ENCODE measurements at places on chromosomes 4 and X.

GRCh38 chr4:23373261-23373660, 516.6 kb downstream of the PPARGC1A start:
- DNase-seq: peak; percentile 47

- DNase-seq: no peak
These were observed 222.4 kb downstream of the CCSER1 start for GRCh38 chr4:90349636-90350035.

DNA sequence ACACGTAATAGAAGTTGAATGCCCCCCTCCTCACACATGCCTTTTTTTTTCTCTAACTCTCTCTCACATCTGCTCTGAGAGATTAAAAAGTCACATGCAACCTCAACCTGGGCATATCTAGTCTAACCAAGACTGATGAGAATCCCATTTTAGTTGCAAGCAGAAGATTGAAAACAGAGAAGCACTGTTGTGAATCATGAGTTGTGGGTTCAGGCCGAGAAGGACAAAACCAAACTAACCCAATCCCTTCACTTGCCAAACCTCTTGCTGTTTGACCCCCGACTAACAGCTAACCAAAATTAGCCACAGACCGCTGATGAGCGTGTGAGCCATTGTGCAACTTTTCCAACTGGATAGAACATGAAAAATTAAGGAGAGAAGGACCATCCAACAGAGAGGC, 31.8 kb downstream of the CXCL1 start:
- no peak for DNase-seq

- DNase-seq: no peak
These were observed 230.3 kb upstream of the NEIL3 start for GRCh38 chr4:177079327-177079726.

- DNase-seq: peak; percentile 43
These were observed 325.5 kb upstream of the F9 start for GRCh38 chrX:139204898-139205667.

DNA sequence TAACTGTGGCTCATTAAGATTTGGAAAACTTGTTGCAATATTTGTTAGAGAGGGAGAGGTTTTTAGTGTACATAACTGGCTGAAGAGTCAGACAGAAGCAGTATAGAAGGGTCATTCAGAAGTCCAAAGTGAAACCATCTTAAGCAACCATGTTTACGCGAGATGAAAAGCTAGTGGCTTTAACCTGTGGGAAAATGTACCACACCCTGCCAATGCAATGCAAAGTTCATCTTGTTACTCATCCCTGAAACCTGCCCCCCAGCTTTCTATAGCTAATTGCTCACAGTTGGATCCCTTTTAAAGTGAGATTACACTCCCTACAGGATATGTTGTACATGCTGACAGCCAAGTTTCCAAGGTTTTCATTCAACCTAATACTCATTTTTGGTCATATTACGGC, 96.7 kb upstream of the RAPGEF2 start:
- DNase-seq: no peak

GRCh38 chr4:13921805-13922204, 294.3 kb upstream of the BOD1L1 start:
- no peak for DNase-seq

DNA sequence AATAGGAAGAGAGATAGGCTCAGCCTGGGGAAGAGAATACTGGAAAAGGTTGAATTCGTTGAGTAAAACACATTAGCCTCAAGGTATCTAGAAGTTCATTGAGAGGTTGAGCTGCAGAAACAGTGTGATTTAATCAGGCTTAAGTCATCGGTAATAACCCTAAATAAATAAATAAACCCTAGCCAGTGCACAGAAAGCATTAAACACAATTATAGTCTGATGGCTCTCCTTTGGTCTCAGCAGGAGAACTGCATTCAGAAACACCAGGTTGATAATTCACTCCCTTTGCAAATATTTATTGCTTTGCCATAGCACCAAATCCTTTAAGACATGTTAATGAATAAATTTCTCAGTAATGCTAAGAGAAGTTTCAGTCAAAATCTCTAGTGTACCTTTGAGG, 9.6 kb downstream of the DCX start:
- no peak for DNase-seq

All from Right ventricle myocardium superior (tissue), 1 donor.